ENCODE measurements at places on chromosomes 13 and 19.

- DNase-seq, result peak; percentile 80
Measured at GRCh38 chr19:41144403-41144802, 30.2 kb downstream of the CYP2F1 start.

DNA sequence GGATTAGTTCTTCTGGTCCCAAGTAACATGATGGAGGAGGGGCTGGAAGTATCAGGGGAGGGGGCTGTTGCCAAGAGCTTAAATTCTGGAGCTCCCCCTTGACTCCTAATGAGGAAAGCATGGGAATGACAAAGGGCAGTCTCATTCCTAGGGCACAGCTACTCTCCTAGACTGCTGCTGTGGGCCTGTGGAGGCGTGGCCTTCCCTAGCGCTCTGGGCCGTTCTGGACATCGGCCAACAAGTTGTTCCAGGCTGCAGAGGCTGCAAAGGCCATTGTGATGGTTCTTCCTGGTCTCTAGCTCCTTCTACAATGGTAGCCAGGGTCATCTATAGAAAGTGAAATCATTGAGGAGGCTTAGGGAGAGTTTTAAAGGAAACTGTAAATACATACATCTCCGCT is 916.6 kb downstream of the DIAPH3 start:
- no peak for DNase-seq

GRCh38 chr19:13017306-13018034 is 22.2 kb downstream of the NFIX start:
- no peak for DNase-seq

GRCh38 chr19:28009696-28010095 is 1203.3 kb downstream of the UQCRFS1 start:
- no peak for DNase-seq

DNA sequence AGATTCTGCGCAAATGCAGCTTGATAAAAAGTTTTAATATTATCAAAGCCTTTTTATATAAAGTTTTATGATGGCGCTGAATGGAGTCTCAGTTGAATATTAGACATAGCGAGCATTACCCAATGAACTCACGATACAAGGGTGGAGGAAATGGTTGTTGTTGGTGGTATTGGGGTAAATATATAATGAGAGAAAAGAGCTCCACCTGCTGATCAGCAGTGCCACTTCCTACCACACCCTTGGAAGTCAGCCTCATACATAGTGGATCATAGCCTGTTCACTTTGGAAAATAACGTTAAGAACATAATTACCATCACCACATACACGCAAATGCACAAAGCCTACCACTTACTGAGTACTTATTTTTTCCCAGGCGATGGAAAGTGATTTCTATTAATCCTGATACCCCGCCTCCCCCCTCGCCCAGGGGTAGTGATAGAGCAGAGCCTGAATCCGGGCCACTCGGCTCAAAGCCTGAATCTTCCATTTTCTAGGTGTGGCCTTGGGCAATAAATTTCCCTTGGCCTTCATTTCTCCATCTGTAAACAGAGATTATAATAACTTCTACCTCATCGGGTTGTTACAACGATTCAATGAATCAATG is 358.3 kb downstream of the KLF5 start:
- no peak for DNase-seq

DNA sequence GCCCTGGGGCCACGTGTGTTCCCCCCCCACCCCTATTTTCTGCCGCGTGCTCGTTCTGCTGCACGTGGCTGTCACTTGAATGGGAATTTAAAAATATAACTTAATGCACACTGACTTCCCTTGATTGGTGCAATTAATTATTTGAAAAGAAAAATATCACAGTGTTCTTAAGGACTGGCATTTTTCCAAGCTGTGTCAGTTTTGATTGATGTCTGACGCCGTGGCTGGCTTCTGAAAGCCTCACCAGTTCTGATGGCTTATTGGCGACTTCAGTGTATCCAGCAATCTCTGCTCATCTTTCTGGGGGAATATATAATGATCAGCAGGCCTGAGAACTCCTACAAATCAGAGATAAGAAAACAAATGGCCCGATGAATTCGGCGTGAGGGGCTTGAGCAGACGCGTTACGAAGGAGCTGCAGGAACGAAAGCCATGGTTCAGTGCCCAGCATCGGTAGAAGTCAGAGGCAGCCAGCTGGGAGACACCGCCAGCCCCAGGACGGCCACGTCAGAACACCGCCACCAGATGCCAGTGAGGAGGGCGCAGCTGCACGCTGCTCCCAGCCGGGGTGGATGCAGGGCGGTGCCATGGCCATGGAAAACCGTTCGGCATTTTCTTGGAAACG is 111.2 kb downstream of the KDM4B start:
- no peak for DNase-seq

DNA sequence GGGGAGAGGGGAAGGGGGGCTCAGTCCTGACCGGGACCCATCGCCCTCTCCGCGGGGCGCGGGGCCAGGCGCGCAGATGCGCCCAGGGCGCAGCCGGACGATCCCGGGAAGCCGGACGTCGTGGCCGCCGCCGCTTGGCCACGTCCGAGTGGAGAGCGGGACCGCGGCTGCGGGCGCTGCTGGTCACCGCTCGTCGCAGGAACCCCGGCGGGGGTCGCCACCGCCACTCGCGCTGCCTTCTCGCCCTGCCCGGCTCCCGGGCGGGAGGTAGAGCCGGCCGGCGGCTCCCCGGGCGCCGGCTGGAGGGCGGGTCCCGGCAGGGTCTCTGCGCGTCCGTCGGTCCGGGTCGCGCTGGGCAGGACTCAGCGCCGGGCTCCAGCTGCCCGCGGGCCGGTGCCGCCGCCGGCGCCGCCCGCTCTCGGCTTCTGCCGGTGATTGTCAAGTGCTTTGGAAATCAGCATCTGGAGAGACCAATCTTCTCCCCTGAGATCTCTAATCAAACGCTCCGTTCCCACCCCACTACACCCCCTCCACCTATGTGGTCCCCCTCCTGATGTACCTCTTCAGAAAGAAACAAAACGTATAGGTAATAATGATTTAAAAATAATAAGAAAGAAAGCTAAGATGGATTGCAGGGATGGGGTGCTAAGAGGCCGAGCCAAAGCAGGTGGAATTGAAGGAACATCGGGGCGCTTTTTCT is 464.4 kb downstream of the ITGBL1 start:
- no peak for DNase-seq

- DNase-seq, result no peak
Measured at GRCh38 chr13:63425131-63425530, 2009.5 kb upstream of the PCDH20 start.

GRCh38 chr19:3178973-3179738 is 587 bp downstream of the S1PR4 start:
- no peak for DNase-seq
